ENCODE measurements at places on chromosomes 6 and 20.

GRCh38 chr20:31544600-31544999, 30.4 kb downstream of the HM13 start:
- no peak for DNase-seq

GRCh38 chr6:156562019-156562418, 215.2 kb upstream of the ARID1B start:
- no peak for DNase-seq

DNA sequence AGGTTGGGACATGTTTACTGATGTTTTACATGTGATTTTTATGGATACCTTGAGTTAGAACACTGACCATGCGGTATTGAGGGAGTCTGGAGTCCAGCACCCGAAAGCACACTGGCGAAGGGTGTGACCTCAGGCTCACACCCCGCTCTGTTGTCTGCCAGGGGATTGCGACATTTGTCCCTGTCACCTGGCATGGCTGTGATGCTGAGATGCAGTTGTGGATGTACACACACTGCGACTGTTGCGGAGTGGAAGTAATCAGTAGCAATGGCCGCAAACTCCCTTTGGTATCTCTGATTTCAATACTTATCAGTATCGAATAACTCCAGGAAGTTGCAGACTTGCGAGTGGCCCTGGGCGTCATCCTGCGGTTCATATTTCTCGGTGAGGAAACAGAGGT, 43.2 kb downstream of the CDH4 start:
- no peak for DNase-seq

DNA sequence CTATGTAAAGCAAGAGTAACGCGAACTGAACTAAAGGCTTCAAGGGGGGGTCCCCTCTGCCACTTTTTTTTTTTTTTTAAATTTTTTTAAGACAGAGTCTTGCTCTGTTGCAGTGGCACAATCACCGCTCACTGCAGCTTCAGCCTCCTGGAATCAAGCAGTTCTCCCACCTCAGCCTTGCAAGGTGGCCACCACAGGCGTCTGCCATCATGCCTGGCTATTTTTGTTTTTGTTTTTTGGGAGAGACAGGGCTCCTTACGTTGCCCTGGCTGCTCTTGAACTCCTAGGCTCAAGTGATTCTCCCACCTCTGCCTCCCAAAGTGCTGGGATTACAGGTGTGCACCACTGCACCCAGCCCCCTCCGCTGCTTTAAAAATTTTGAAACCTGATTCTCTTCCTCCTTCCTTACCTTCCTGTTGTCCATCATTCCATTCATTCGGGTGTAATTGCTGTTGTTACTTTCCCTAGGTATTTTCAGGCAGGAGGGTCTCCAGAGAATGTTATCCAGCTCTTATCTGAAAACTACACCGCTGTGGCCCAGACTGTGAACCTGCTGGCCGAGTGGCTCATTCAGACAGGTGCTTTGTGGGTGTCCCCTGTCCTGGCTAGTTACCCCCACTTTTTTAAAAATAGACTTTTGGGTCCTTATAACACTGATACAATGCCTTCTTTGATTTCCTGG, 5.4 kb downstream of the NELFCD start:
- no peak for DNase-seq

DNA sequence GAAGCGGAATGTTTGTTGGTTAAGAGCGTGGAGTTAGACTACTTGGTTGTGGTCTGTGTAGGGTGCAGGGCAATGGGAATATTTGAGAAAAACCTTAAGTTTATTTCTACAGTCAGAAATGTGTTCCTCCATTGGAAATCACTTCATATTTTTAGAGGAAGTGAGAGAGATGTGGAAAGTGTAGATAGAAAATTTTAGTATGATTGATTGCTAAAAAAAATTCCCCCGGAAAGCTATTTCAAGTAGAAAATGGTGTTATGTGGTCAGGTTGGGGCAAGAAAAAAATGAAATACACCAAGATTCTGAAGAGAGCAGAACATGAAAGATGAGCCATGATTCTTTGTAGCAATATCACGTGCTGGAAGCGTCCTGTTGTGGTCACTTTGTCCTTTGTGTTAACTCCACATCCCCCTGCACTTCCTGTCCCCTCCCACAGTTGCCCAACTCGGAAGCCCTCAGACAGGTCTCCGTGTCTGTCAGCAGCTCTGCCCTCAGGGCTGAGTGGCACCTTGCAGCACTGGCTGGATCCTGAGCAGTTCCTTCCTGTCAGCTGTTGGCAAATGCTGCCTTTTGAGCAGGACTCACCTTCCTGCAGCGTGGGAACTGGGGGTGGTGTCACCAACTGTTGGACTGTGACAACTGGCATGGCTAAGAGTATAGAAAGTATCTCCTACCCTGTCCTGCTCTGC, 137.5 kb upstream of the SLC24A3 start:
- DNase-seq: no peak

DNA sequence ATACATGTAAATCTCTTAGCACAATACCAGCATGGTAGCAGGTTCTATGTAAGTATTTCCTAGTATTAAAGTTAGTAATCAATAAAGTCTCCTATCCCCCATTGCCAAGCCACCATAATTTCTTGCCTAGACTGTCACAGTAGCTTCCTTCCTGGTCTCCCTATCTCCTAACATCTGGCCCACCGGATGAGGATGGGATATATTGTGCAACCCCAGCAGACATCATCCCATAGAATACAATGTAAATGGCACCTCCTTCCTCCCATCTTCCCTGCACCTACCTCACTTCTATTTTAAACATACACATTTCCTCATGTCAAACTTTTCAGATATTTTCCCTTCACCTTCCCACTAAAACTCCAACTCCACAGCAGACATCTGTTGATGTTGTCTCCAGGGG, 3.5 kb upstream of the BTN3A1 start:
- DNase-seq: no peak

DNA sequence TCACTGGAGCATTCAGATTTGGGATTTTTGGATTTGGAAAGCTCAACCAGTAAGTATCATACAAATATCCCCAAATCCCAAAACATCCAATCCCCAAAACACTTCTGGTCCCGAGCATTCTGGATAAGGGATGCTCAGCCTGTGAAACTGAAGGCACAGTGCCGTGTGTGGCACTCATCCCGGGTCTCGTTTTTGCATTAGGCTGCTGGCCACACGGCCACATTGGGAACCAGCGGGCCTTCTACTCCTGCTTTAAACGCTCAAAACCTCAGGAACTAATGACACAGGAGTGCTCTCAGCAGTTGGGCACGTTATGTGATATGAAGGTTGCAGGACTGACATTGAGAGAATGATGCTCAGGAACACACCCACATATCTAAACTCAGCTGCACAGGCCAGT, 35.6 kb downstream of the PSMG4 start:
- no peak for DNase-seq

DNA sequence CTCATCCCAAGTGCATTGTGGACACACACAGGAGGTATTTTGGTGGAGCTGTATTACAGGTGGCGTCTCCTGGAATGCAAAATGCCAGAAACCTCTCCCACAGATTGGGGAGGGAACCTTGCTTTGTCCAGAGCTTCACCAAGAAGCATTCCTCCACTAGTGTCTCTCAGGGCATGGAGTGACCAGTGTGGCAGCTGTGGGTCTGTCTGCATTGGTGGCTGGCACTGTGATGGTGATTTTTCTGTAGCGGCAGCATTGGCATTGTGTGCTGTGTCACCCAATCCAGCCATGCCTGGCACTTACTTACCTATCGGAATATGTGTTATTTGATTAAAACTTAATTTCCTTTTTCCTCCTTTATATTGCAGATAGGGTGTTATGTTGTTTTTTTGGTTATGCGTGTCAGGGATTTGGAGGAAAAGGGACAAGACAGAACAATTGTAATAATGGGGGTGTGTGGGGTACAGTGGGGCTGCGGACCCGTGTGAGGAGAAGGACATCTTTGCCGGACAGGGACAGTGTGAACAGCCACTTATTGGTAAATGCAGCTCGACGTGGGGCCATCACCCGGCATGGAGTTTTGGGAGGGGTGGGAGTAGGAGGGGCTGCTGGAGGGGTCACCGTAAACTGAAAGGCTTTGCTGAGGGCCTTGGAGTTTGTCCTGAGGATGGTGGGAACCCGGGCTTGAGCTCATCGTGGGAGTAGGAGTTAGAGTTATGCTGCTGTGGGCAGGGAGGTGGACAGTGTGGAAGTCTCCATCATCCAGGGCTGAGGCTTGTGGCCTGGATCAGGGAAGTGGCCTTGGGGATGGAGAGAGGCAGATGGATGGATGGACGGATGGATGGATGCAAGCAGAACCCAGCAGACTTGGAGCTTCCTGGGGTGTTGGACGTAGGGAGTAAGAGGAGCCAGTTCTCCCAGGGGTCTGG, 105.0 kb downstream of the SYCP2 start:
- no peak for DNase-seq

DNA sequence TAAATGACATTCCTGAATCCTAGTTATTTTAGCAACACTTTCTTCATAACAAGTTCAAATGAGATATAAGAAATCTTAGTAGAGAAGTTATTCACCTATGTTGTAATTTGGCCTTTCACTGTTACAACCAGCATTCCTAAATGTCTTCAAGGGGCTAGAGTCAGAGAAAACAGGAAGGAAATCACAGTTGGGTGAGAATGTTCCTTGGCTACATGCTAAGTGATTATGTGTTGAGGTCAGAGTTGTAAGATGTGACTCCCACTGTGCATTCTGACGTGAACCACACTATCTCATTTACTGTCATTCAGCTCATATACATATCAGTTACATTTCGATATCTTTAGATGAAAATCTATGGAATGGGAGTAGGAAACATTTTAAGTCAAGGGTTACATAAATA, 51.0 kb upstream of the MLIP start:
- peak; percentile 47 for DNase-seq

DNA sequence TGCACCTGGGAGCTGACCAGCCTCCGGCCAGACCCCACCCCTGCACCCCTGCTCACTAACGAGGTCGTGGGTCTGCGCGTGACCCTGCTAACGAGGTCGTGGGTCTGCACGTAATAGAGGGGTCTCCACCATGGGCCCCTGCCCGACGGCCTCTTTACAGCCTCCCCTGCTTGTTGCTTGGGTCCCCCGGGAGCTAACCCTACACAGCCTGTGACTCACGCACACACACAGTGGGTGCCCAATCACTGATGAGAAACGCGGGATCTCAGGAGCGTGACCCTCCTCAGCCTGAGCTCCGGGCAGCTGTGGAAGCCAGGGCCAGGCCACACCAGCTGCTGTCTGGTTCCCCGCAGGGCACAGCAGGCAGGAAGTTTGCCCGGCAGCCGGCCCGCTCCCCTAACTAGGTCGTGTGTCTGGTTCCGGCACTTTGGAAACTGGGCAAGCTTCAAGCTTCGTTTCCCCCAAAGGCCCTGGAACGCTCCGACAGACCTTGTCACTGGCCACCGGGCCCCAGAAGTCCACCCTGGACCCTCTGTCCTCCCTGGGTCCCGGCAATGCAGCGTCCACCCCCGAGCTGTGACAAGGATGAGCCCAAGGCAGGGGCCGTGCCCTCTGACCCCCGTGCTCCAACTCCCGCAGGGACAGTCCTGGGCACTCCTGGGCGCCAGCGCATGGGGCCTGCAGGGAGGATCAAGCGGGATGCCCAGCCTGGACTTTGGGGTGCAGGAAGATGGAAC, 767 bp downstream of the PTK6 start:
- DNase-seq: peak; percentile 89

DNA sequence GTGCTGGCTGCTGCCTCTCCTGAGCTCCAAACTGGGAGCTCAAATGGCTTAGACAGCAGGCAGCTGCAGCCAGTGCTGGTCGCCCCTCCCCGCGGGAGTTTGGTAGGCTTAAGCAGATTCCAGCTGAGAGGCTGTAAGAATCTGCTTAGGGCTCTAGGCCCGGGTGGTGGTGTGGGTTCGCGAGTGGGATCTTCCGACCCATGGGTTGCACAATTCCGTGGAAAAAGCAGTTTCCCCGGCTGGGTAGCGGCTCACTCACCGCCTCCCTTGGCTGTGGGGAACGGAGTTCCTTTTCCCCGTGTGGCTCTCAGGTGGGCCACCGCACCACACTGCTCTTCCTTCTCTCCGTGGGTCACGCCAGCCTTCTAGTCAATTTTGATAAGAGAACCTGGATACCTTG, 232.5 kb downstream of the PKHD1 start:
- DNase-seq: no peak

- DNase-seq: peak; percentile 64
Observed at GRCh38 chr6:157075549-157076450, 247.5 kb downstream of the TMEM242 start.

- DNase-seq: peak; percentile 88
Observed at GRCh38 chr6:169427856-169428255, 174.2 kb upstream of the THBS2 start.

GRCh38 chr6:99305021-99305554, 44.4 kb downstream of the FAXC start:
- no peak for DNase-seq

- DNase-seq: peak; percentile 80
Observed at GRCh38 chr6:36247693-36248092, 22.2 kb upstream of the PNPLA1 start.

DNA sequence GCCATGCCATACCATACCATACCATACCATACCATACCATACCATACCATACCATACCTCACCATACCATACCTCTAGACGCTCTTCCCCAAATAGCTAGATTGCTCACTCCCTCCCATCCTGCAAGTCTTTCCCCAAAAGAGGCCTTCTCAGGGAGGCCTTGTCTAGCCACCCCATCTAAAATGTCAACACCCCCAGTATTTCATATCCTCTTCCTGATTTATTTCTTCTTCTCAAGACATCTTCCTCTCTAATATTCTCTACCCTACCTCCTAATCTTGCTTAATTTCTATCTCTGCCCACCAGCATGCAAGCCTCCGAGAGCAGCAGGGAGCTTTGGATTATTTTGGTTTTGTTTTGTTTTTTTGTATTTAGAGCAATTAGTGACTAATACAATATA, 225.2 kb upstream of the RREB1 start:
- no peak for DNase-seq

DNA sequence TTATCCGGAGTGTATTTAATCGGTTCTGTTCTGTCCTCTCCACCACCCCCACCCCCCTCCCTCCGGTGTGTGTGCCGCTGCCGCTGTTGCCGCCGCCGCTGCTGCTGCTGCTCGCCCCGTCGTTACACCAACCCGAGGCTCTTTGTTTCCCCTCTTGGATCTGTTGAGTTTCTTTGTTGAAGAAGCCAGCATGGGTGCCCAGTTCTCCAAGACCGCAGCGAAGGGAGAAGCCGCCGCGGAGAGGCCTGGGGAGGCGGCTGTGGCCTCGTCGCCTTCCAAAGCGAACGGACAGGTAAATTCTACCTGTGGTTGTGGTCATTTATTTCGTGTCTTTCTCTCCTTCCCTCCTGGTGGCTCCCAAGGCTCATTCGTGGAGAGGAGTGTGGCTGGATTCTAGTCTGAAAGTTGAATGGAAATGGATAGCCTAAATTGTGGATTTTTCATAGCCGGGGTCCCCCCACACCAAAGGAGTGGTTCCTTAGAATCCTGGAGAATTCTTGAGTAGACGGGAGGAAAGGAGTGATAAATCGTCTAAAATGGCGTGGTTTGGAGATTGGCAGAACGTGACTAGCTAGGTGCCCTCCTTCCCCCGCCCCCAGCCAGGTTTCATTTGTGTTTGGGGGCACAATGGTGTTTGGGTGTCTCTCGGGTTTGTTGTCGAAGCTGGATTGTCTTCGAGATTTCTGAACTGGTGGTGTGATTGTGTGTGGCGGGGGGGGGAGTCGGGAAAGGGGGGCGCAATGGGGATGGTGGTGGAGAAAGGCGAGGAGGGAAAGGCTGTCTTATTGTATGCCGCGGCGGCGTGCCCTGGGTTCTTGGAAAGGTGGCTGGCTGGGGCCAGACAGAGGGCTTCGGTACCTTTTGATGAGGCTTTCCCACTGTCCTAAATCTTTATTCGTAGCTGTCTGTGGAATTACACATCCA, 673 bp downstream of the MARCKS start:
- DNase-seq: peak; percentile 67

- DNase-seq: no peak
Observed at GRCh38 chr20:64056889-64057627, 5.9 kb upstream of the TCEA2 start.
